M059J (cell line): ENCODE measurements at places on chromosomes 7 and 10. TPM values are rescaled to one million over a fixed set of nuclear protein-coding genes. Genes with fewer than 3 reads are reported as not detected.
A peak's percentile ranks its signal among the peaks of the same experiment; 100 is the strongest.

Gene FRA10AC1
- total RNA-seq: 0.86 and 2.8 TPM in 2 replicates

Gene PKD2L1
- not detected in 2 replicates for total RNA-seq

Gene CHST3
- 12.3 and 22.4 TPM in 2 replicates for total RNA-seq

Gene BLVRA
- 30.6 and 43.6 TPM in 2 replicates for total RNA-seq

Gene PLAC9
- not detected in 2 replicates for total RNA-seq

Gene TMEM196
- not detected in 2 replicates for total RNA-seq

GRCh38 chr10:47047577-47048525 lies 136.6 kb downstream of the PTPN20 start:
- DNase-seq: peak; percentile 63

- no peak for DNase-seq
Measured at GRCh38 chr7:132242192-132242812, 334.0 kb downstream of the PLXNA4 start.

DNA sequence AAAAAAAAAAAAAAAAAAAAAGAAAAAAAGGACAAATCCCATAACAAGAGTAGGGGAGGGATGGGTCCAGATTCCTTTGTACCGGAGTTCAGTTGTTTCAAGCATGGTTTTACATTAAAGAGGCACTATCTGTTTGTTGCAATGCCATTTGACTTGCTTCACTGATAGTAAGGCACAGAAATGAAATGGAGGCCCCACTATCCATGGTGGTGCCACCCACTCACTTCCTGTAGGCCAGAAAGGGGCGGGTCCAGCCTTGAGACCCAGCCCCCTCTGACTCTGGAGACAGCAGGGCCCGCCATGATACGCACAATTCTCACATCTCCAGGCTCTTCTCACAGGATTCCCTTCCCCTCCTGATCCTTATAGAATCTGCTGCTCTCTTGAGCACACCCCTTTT lies 100.0 kb downstream of the CLEC2L start:
- DNase-seq: no peak

DNA sequence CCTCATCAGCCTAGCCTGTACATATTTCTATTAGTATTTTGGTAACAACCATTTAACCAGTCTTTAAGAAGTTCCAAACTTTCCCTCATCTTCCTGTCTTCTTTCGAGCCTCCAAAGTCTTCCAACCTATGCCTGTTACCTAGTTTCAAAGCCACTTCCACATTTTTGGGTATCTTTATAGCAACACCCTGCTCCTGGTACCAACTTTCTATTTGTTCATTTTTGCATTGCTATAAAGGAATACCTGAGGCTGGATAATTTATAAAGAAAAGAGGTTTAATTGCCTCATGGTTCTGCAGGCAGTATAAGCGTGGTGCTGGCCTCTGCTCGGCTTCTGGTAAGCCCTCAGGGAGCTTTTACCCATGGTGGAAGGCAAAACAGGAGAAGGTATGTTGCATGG lies 578.8 kb upstream of the AUTS2 start:
- DNase-seq: no peak

GRCh38 chr10:84172467-84173356 lies 889 bp upstream of the GPR15LG start:
- no peak for DNase-seq

DNA sequence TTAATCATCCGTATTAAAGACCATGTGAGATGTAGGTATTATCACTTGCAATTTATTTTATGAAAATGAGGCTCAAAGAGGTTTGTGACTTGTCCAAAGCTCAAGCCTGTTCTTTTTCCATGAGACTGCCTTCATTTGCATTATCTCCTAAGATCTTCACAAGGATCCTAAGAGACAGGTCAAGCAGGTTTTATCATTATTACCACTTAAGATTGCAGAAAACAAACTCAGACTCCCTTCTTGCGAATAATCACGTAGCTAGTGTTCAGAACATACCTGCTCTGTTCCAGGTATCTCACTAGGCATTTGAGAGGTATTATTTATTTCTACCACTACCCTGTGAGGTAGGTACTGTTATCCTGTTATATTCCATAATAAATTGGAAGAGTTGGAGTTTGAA lies 64.8 kb downstream of the ZNRF2 start:
- DNase-seq: no peak

- no peak for DNase-seq
Measured at GRCh38 chr7:157886266-157886665, 549.5 kb downstream of the DNAJB6 start.

DNA sequence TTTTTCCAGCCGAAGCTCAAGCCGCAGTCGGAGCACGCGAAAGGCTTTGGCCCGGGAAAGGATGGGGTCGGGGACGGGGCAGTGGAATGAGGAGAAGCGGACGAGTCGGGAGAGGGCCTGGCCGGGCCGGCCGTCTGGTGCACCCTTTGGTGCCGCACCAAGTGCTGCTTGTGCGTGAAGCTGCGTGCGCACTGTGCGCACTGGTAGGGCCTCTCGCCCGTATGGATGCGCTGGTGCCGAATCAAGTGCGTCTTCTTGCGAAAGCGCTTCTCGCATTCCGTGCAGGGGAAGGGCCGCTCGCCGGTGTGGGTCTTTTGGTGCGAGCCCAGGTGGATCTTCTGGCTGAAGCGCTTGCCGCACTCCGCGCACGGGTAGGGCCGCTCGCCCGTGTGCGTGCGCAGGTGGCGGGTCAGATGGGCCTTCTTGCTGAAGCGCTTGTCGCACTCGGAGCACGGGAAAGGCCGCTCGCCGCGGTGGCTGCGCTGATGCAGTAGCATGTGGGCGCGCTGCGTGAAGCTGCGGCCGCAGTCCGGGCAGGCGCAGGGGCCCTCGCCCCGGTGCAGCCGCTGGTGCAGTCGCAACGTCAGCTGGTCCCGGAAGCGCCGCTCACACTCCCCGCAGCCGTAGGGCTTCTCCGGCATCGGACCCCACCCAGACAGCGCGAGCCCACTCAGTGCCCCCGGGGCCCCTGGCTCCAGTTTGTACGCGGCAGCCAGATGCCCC lies 7.8 kb downstream of the ZNF467 start:
- no peak for DNase-seq

GRCh38 chr7:130593033-130593432 lies 75.5 kb downstream of the COPG2 start:
- DNase-seq: peak; percentile 33

DNA sequence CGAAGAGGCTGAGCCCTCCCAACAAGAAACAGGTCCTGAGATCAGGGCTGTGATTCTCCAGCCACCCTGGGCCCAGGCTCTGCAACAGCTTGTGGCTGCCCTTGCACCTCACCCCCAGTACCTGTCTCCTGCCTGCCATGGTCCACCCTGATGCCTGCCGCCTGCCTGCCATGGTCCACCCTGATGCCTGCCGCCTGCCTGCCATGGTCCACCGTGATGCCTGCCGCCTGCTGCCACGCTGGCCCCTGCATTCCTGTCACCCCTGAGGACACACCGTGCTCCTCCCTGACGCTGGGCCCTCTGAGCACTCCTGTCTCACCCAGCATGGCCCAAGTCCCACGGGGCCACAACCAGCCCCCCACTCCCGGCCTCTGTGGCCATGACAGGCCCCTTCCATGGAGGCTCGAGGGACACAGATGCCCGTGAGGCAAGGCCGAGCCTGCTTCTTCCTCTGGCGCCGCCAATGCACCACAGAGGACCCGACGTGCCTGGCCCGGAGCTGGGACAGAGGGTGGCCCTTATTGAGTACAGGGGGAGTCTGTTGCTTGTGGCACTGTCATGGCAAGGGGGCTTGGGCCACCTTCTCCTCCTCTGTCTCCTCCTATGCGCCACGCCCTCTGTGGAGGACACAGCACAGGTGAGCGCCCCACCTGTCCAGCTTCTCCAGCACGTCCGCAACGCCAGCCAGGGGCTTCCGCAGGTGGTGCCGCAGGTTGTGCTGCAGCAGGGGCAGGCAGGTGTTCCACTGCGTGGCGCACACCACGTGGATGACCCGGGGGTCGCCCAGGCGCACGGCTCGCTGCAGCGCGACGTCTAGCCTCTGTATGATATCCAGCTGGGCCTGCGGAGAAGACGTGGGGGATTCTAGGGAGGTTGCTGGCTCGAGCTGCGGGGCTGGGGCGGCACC lies 18.1 kb downstream of the CFAP46 start:
- DNase-seq: no peak

GRCh38 chr7:100946111-100946510 lies 3.2 kb upstream of the MUC3A start:
- no peak for DNase-seq

- DNase-seq: no peak
Measured at GRCh38 chr7:121519548-121520521, 123.7 kb upstream of the FAM3C start.

GRCh38 chr7:23200331-23200730 lies 18.5 kb downstream of the NUP42 start:
- no peak for DNase-seq

- DNase-seq: peak; percentile 10
Measured at GRCh38 chr7:125661-126060, 66.7 kb upstream of the FAM20C start.

DNA sequence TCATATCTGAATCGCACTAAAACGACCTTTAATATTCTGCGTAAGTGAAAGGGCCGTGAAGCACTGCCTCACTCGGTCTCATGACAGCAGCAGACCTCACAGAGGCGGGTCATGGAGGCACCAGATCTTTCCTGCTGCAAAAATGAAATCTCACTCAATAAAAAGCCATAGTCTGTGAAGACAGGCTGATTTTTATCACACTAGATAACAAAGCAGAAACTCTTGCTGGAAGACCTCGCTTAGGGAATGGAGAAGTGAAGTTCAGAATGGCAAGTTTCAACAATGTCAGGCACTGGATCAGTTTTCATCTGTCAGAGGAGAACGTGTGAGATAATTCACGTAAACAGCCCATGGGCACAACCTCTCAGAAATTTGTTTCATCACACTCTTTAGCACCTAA lies 8.0 kb downstream of the SEPHS1 start:
- DNase-seq: no peak

DNA sequence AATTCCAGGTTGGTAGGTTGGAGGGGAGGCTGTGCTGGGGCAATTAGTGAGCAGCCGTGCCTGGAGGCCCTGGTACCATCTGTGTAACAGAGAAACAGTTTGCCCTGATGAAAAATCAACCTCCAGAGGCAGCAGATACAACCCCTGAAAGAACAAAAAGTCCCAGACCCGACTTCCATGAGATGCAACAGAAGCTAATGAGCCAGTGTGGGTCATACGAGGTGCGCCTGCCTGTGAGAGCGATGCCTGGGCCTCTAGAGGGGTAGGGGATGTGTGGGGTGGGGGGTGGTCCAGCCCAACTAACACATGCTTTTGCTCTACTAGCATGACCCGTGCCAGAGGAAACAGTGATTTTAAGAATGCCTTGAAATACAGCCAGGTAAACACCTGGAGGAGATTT lies 39.3 kb downstream of the CELF2 start:
- DNase-seq: no peak
